ENCODE measurements at places on chromosomes 1 and 21.
A peak's percentile ranks its signal among the peaks of the same experiment; 100 is the strongest.

DNA sequence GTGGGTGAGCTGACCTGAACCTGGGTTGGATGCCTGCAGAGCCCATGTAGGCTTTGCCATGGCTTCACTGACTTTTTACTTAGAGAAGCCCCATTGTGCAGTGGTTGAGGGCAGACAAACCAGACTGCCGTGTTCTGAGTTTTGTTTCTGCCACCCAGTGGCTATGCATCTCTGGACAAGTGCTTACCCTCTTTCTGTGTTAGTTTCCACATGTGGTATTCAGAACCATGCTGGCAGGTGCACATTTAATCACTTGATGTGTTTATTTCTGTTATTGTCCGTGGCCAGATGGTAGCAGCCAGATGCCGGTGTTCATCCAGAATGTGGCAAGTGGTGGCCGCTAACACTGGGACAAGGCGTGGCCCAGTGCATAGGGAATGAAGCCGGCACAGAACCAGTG lies 10.3 kb upstream of the PTPN7 start:
- DNase-seq: no peak

DNA sequence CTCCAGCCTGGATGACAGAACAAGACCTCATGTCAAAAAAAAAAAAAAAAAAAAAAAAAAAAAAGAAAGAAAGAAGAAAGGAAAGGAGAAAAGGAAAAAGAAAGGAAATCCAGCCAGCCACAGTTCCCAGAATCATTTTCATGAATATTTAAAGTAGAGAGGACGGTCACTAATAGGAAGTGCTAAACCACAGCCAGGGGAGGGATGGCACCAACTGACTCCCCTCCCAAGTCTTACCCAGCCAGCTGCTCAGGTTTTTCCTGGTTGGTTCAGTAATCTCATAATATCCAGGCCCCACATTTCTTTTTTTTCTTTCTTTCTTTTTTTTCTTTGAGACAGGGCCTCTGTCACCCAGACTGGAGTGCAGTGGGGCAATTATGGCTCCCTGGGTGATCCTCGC lies 63.9 kb upstream of the AK4 start:
- no peak for DNase-seq

GRCh38 chr1:36156329-36157114 lies 562 bp downstream of the MAP7D1 start:
- peak; percentile 67 for DNase-seq

DNA sequence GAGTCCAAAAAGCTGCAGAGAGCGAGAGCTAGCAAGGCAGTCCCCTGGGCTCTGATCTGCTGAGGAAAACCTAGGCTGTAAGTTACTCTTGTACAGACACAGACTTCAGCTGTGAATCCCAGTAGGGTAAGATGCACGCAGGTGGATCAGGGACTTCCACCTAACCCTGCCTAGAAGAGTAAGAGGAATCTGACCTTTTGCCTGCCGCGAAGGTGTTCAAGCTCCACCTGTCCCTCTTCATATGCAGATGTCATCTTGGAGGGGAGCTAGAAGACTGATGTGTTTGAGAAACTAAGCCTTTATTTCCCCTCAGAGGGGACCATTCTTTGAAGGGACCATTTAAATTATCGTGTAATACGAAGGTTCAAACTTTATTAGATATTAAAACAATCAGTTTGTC lies 108.6 kb upstream of the USP24 start:
- DNase-seq: no peak

- DNase-seq: no peak
These were observed 14.3 kb downstream of the DAP3 start for GRCh38 chr1:155703216-155703615.

GRCh38 chr1:233042834-233043233 lies 92.4 kb downstream of the NTPCR start:
- DNase-seq: no peak

GRCh38 chr1:242811092-242811840 lies 286.8 kb upstream of the PLD5 start:
- no peak for DNase-seq

DNA sequence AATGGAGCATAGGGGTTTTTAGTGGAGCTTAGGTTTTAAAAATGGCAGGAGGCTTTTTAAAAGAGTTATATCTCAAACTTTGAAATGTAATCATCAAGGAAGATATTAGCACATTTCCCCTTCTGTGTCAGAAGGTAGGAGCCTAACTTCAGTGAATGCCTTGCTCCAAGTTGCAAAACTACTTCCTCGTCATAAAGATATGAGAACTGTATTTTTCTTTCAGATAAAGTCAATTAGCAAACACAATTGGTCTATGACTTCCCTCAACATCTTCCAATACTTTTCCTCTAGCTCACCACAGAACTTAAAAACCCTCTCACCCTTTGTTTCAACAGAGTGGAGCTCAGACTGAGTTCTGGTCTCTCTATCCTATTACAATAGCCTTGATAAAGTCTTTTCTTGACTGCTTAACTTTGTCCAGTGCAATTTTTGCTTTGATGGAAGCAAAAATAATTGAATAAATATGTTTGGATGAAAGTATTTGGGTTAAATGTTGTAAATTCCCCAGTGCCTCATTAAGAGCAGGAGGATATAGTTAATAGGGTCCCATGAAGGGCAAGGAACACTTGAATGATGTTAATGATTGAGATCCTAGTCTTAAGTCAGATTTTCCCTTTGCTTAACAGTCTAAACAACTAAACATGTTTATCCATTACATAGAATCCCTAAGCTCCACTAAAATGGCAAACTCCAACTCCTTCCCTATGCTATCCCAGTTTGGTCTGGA lies 58.9 kb downstream of the TNFSF18 start:
- DNase-seq: no peak

DNA sequence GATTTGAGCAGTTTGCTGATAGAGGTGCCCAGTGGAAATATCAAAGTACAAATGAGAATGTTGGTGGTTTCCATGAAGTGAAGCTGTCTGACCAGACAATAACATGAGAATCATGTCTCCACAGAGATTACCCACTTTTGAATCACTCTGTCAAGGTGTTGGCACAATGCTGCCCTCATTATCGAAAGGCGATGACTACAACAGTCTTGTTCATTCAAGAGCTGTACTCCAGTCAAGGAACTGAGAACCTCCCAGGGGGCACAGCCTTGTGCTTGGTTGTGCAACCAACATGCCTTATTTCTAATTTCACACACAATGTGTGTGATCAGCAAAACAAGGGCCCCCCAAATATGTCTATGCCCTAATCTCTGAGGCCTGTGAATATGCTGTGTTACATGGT lies 35.7 kb downstream of the ETS2 start:
- no peak for DNase-seq

GRCh38 chr1:64995316-64995715 lies 29.0 kb upstream of the JAK1 start:
- no peak for DNase-seq

DNA sequence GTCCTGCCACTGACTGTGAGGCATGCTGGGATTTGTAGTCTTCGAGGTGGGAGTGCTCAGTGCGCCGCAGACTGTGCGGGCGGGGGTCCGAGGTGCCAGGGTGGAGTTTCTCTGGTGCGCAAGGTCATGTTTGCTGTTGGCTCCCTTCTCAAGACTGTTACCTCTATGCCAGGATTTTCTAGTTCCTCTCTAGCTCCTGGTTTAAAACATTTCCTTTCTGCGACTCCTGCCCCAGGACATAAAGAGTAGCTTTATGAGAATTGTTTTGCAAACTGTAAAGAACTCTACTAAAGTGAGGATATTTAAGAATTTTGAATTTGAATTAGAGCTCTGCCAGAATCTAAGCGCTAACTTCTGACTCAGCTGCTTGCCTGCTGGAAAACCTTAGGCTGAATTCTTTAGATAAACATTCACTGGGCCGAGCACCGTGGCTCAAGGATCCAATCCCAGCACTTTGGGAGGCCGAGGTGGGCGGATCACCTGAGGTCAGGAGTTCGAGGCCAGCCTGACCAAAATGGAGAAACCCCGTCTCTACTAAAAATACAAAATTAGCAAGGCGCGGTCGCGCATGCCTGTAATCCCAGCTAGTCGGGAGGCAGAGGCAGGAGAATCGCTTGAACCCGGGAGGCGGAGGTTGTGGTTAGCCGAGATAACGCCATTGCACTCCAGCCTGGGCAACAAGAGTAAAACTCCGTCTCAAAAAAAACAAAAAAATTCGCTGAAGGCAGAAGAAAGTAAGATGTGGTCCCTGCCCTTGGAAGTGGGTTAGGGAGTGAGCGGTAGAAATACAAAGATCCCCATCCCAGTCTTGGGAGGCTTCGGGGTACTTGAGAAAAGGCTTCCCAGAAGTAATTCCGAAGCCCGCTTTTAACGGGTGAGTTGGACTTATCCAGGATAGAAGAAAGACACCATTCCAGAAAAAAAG lies 992 bp upstream of the USP48 start:
- no peak for DNase-seq

DNA sequence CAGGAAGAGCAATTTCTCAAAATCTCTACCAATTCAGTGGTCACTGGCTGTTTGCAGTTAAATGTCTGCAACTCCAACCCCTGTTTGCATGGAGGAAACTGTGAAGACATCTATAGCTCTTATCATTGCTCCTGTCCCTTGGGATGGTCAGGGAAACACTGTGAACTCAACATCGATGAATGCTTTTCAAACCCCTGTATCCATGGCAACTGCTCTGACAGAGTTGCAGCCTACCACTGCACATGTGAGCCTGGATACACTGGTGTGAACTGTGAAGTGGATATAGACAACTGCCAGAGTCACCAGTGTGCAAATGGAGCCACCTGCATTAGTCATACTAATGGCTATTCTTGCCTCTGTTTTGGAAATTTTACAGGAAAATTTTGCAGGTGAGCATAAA lies 167.2 kb downstream of the CRB1 start:
- DNase-seq: no peak

- DNase-seq: no peak
These were observed 42.4 kb upstream of the TENT5C start for GRCh38 chr1:117563492-117563875.

DNA sequence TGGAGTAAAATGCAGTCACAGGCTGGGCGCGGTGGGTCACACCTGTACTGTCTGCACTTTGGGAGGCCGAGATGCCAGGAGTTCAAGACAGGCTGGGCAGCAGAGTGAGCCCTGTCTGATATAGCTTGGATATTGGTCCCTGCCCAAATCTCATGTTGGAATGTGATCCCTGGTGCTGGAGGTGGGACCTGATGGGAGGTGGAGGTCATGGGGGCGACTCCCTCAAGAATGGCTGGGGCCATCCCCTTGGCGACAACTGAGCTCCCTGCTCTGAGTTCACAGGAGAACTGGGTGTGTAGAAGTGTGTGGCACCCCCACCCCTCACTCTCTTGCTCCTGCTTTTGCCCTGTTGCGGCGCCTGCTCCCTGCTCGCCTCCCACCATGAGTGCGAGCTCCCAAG lies 11.5 kb upstream of the PDXK start:
- no peak for DNase-seq

DNA sequence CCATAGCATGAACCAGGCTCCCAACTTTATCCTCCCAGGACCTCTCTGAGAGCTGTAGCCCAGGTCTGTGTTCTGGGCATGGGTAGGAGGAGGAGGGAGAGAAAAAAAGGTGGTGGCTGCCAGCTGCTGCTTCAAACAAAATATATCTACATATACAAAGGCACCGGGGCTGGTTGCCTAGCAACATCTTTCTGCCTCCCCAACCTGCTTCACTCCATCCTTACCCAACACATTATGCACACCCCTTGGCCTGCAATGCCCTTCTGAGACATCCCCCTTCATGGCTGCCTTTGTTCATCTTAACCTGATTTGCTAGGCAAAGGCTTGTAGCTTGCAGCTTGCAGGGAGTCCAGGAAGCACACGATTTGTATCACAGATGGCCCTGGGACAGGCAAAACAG lies 27.2 kb upstream of the ATP1A1 start:
- DNase-seq: no peak

- DNase-seq: no peak
These were observed 179.9 kb downstream of the TGFB2 start for GRCh38 chr1:218525031-218525430.

- no peak for DNase-seq
These were observed 27.8 kb upstream of the CCSAP start for GRCh38 chr1:229370601-229371021.

DNA sequence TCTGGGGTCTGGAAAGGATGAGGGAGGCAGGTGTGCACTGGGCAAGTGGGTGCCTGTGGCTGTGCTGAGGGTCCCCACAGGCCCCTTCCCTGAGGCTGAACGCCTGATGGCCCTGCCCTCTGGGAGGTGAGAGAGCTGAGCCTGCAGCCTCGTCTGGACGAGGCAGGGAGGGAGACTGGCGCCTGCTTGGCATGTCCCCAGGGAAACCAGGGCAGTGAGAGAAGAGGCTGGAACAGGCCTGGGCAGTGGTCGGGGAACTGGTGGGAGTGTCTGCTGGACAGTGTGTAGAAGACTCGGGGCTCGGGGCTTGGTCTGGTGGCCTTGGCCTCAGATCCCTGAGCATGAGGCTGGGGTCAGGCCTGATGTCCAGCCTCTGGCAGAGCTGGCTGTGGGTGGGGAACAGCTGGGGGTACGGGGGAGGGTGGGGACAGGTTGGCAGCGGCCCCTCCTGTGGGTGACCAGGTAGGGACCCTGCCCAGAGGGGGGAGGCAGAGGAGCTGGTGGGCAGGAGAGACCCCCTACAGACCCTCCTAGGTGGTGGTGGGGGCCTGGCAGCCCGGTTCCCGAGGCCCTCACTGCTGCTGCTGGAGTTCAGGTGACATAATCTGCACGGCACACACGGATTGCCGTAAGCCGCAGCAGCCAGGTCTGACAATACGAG lies 30.8 kb upstream of the PLCH2 start:
- DNase-seq: no peak

DNA sequence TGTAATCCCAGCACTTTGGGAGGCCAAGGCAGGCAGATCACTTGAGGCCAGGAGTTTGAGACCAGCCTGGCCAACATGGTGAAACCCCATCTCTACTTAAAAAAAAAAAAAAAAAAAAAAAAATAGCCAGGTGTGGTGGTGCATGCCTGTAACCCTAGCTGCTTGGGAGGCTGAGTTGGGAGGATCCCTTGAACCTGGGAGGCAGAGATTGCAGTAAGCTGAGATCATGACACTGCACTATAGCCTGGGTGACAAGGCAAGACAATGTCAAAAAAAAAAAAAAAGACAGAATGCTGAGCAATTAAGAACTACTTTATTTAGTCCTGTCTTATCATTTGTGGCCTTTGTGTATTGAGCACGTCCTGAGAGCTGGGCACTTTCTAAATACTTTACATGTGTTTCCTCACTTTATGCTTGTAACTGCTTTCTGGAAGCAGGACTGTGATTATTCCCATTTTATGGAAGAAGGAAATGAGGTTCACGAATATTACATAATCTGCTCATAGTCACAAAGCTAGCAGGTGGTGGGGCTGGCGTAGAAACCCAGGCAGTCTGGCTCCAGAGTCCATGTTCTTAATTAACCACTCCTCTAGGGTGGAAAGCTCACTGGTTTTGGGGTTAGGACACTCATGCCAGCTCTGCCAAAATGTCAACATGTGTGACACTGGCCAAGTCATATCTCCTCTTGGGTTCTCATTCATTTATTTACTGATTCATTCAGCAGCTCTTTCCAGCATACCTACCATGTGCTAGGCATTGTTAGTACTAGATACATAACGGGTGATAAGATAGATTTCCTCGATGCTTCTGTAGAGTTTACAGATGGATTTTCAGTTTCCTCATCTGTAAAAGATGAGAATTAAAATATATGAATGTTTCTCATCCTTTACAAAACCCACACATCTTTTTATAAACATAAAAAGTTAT lies 57.7 kb downstream of the DDR2 start:
- no peak for DNase-seq

GRCh38 chr21:43825936-43826622 lies 36.7 kb downstream of the RRP1 start:
- DNase-seq: no peak

- no peak for DNase-seq
These were observed 11.7 kb downstream of the NDC1 start for GRCh38 chr1:53826367-53826766.

GRCh38 chr21:42463861-42464515 lies 32.0 kb downstream of the RSPH1 start:
- DNase-seq: peak; percentile 52

Data from stimulated activated CD4-positive, alpha-beta T cell treated with anti-CD3 and anti-CD28 coated beads, Interleukin-1b, Interleukin-23, amount 100 ng/mL, for 24 hours (primary cell).